ENCODE measurements at places on chromosomes 5 and 9.

DNA sequence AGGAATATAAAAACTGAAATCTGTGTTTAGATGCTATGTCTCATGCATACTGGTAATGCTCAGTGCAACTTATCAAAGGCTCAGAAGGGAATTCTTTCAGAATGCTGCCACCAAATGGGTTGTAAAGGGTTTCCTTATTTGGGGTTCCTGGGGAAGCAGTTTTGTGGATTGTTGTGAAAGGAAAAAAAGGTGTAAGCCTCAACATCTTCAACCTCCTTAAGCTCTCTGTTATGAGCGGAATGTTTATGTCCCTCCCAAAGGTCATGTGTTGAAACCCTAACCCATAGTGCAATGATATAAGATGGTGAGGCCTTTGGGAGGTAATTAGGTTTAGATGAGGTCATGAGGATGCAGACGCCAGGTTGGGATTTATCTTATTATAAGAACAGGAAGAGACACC is 41.6 kb downstream of the GNA14 start:
- no peak for DNase-seq

DNA sequence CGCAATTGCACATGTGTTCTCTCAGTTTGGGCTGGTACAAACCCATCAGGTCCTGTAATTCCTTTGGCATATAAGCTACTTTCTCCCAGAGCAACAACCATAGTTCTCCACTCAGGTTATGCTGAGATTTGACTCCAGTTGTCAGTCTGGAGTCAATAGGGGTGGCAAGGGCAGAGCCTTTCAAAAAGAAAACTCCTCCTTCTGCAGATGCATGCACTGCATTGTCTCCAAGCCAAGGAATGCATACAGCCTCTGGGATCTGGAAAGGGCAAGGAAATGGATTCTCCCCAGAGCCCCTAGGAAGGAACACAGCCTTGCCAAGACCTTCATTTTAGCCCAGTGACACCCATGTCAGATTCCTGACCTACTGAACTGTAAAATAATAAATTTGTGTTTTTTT is 31.0 kb upstream of the GZMA start:
- no peak for DNase-seq

GRCh38 chr5:61687371-61687770 is 355.3 kb downstream of the ZSWIM6 start:
- no peak for DNase-seq

- no peak for DNase-seq
Observed at GRCh38 chr9:128390813-128391711, 19.9 kb downstream of the URM1 start.

GRCh38 chr9:137298401-137299202 is 3.5 kb downstream of the NRARP start:
- DNase-seq, result no peak

GRCh38 chr5:121698690-121699089 is 153.0 kb upstream of the FTMT start:
- no peak for DNase-seq

Data from stimulated activated CD8-positive, alpha-beta memory T cell treated with anti-CD3 and anti-CD28 coated beads, Interleukin-7, amount 100 ng/mL, for 4 hours (primary cell).